ENCODE measurements at places on chromosomes 3 and 15. TPM values are rescaled to one million over a fixed set of nuclear protein-coding genes. Genes with fewer than 3 reads are reported as not detected.

The VIPR1 gene
- total RNA-seq = not detected

The DAZL gene
- not detected for total RNA-seq

The SCAMP5 gene
- total RNA-seq = 3.6 TPM

The RLBP1 gene
- not detected for total RNA-seq

The FGF12 gene
- total RNA-seq = 7.3 TPM

The MYD88 gene
- 45.5 TPM for total RNA-seq

The KBTBD12 gene
- total RNA-seq = not detected

The ARHGEF26 gene
- total RNA-seq = 0.40 TPM

The SNX22 gene
- total RNA-seq = 0.39 TPM

The CATSPER2 gene
- 0.33 TPM for total RNA-seq

The ISLR gene
- total RNA-seq = not detected

The ZNF660 gene
- 0.49 TPM for total RNA-seq

The MED12L gene
- total RNA-seq = 0.07 TPM

The SPATA12 gene
- 0.13 TPM for total RNA-seq

The MLF1 gene
- total RNA-seq = 10.1 TPM

The HHLA2 gene
- not detected for total RNA-seq

The FEZF2 gene
- total RNA-seq = not detected

The HTR3E gene
- total RNA-seq = not detected

The MKRN3 gene
- total RNA-seq = not detected

The LRRK1 gene
- 9.0 TPM for total RNA-seq

The CPA3 gene
- total RNA-seq = 2.3 TPM

The SNURF gene
- 8.0 TPM for total RNA-seq

The CDHR4 gene
- not detected for total RNA-seq

The FAM81A gene
- total RNA-seq = 0.20 TPM

The SMAD6 gene
- 25.6 TPM for total RNA-seq

The PFKFB4 gene
- 2.5 TPM for total RNA-seq

The SHQ1 gene
- total RNA-seq = 13.9 TPM

Measured in mammary microvascular endothelial cell (primary cell).